ENCODE measurements at places on chromosomes 4 and X. TPM values are rescaled to one million over a fixed set of nuclear protein-coding genes. Genes with fewer than 3 reads are reported as not detected.

PPBP gene
- total RNA-seq: 0.35 TPM

PRDM8 gene
- not detected for total RNA-seq

SMARCA1 gene
- 51.8 TPM for total RNA-seq

SLC4A4 gene
- 2.3 TPM for total RNA-seq

XKRX gene
- total RNA-seq: 1.6 TPM

NLGN3 gene
- 15.3 TPM for total RNA-seq

DNA sequence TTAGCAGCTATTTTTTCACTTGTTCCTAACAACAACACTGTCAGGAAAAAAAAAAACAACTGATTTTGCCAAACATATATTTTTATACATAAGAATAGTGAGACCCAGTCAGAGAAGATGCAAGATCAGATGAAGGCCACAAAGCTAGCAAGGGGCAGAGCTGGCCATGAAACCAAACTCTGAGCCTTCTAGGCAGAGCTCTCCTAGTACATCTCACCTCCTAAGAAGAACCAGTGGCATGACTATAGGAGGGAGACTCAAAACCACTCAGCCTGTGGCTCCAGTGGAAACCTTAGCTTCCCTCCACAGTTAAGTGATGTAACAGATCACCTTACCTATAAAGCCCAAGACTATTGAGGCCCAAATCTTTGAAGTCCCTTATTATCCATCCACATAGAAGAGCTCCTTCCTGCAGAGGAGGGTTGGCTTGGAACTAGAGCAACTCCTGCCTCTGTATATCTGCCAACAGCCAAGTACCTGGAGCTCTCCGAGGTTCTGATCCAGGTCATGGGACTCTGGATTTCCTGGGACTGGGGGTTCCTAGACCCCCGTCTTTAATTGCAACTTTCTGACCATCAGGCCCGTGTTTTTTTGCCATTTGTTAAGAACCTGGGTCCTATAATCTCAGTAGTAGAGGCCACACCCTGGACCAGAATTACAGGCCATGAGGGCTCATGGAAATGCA lies 136.5 kb downstream of the SH3KBP1 start:
- DNase-seq: peak; percentile 20

GRCh38 chr4:144901141-144901540 lies 196.9 kb downstream of the ANAPC10 start:
- no peak for DNase-seq

DNA sequence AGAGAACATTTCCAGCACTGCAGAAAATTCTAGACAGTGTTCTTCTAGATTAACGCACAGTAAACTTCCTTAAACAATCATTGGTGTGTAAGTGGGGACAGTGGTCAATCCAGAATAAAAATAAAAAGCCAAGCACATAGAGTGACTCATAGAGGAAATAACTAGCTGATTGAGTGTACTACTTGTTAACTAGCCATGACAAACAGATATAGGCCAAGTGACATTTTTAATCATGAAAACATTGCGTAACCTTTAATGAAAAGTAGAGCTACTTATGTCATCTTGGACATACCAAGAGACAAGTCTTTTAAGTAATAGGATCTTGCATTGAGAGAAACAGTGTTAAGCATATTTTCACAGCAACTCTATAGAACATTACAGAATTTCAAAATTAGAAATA lies 233.9 kb upstream of the MAB21L2 start:
- no peak for DNase-seq

- DNase-seq: no peak
Measured at GRCh38 chrX:149363965-149364364, 141.1 kb downstream of the IDS start.

- no peak for DNase-seq
Measured at GRCh38 chr4:153495480-153496193, 29.5 kb downstream of the TMEM131L start.

DNA sequence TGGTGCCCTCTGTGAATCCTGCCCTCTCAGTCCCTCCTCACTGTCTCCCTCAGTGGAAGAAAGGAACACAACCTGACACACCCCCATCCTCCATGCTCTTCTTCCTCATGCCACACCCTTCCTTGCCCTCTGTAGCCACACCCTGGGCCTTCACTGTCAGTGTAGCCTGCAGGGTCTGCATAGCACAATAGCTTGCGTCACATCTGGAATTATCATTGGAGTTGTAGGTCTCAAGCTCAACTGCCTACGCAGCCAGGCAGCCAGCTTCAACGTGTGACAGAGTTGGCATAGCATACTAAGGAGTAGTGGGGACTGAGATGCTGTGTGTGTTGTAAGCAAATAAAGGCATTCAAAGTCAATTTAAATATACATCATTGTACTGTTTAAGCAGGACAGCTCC lies 113.5 kb upstream of the SCML1 start:
- no peak for DNase-seq

DNA sequence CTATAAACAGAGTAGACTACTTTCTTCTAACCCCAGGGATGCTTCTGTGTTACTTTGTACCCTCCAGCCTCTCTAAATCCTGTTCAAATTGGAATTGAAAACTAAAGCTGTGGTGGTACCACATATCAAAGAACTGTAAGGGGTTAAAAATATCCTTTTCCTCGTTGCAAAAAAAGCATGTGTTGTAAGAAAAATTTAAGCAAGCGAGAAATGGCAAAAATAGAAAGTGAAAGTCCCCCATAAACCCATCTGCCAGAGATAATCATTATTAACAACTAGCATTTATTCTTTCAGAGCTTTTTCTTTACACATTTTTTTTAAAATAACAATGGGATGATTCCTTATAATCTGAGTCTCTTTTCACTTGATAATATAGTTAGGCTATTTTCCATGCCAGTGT lies 40.6 kb downstream of the TMEM164 start:
- no peak for DNase-seq

- no peak for DNase-seq
Measured at GRCh38 chr4:67725981-67726380, 25.0 kb upstream of the UBA6 start.

DNA sequence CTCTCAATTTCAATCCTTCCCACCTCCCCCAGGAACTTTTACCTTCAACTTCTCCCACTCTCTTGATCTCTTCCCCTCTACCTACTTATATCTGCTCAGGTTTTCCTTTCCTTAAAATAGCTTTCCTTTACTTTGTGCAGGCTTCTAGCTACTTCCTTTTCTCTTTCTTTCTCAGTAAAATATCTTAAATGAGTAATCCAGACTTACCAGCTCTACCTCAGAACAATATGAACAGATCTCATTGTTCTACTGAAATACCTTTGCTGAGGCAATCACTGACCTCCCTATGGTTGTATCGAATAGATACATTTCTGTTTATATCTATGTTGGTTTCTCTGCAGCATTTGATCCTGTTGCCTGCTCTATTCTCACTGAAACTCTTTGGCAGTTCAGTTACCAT lies 86.7 kb upstream of the WDR44 start:
- no peak for DNase-seq

DNA sequence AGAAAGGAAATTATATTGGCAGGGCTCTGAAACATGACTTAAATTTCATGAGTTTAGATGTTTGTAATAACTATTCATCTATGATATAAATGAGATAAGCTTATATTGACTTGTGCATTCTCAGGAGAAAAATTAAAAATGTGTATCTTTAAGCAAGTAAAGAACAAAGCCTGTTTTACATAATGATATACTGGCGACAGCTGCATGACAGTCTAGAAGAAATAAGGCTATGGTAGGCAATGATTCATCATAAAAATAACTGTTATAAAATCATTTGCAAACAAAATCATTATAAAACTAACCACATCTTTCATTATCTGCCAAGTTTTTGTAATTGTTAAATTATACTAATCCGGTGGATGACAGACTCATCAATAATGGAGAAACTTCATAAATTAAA lies 188.1 kb downstream of the ADAM29 start:
- no peak for DNase-seq

- no peak for DNase-seq
Measured at GRCh38 chr4:26899991-26900390, 39.4 kb downstream of the STIM2 start.

GRCh38 chrX:70049925-70050324 lies at the start of gene AWAT2:
TSS of gene AWAT2 (minus strand) at chrX:70049938. CDS start at chrX:70049932, 6 bp downstream.
- DNase-seq: no peak

DNA sequence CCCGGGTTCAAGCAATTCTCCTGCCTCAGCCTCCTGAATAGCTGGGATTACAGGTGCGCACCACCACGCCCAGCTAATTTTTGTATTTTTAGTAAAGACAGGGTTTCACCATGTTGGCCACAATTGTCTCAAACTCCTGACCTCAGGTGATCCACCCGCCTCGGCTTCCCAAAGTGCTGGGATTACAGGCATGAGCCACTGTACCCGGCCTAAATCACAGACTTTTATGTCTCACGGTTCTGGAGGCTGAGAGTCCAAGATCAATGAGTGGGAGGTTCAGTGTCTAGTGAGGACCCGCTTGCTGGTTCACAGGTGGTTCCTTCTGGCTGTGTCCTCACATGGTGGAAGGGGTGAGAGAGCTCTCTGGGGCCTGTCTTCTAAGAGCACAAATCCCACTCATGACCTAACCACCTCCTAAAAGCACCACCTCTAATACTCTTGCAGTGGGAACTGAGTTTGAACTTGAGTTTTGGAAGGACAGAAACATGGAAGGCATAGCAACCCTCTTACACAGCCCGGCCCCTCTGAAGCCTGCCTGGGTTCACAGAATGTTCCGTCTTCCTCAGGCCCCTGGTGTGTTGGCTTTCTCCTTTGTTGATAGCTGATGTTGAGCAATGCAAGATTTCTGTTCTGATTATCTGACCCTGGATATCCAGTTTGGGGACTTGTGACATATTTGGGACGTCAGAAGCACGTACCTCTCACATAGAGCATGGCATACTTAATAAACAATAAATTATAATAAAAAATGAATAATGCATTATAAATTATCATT lies 1.9 kb upstream of the AKAP17A start:
- DNase-seq: peak; percentile 37

- DNase-seq: no peak
Measured at GRCh38 chr4:165364452-165365080, 14.2 kb upstream of the CPE start.

DNA sequence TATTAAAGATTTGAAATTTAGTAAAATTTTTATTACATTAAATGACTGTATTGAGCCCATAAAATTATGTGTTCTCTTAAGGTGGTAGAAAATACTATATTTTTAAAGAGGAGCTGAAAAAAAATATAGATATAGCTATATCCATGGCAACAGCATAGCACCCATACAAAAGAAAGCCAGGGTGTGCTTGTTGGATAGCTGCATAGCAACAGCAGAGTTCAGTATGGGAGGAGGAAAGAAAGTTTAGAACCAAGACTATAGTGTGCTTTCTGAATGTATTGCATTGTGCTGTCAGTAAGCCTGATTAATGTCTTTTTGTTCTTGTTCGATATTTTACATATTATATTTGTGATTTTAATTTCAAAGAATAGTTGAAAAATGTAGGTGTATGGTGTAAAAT lies 78.4 kb downstream of the GRID2 start:
- no peak for DNase-seq

DNA sequence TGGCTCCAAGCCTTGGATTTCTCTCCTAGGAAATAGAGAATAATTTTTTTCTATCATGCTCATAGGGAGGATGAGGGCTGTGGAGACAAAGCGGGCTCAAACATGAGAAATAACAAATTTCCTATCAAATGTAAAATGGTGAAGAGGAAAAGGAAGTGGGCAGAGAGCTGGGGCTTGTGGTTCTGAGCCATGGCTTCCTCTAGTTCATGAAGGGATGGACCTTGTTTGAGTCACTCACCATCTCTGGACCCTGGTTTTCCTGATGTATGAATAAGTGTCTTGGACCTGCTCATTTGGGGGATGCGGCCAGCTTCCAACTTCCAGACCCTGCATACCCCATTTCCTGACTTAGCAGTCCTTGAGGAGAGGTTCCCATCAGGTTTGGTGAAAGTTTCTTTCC lies 63.0 kb downstream of the MSX1 start:
- DNase-seq: no peak

GRCh38 chrX:42087960-42088359 lies 164.6 kb upstream of the CASK start:
- no peak for DNase-seq

DNA sequence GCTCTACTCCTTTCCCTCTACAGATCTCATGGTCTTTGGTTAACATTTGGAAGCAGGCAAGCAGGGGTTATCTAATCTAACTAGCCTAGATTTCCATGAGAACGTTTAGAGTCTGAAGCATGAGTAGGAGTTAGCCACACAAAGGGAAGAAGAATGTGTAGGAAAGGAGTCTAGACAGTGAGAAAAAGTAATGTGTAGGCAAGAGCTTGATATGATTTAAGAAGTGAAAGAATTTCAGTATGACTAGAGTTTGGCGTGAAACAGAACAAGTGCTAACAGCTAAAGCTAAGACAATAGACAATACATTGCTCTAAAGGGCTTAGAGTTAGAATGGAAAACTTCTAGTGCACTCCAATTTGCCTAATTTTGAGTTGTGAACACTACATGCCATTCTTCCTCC lies 10.8 kb downstream of the CXCL8 start:
- no peak for DNase-seq

- DNase-seq: peak; percentile 2
Measured at GRCh38 chrX:80648023-80648422, 161.7 kb downstream of the BRWD3 start.

DNA sequence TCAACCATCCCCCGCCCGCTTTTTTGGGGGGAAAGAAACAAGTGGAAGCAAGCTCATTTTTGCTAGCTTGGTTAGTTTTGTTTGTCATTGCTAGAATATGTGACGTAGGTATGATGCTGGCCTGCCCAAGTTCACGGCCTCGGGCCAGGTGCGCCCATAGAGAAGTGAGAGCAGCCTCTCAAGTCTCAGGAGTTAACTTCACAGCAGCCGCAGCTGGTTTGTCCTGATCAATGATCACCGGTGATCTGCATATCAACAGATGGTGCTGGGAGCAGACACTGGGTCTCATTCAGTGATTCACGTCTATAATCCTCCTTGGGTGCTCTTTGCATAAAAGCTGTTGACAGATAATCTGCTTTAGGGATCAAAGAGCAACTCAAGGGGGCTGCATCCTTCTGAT lies 50.1 kb downstream of the ENPP6 start:
- peak; percentile 87 for DNase-seq

GRCh38 chrX:150731795-150732194 lies 38.6 kb downstream of the MTMR1 start:
- DNase-seq: no peak

DNA sequence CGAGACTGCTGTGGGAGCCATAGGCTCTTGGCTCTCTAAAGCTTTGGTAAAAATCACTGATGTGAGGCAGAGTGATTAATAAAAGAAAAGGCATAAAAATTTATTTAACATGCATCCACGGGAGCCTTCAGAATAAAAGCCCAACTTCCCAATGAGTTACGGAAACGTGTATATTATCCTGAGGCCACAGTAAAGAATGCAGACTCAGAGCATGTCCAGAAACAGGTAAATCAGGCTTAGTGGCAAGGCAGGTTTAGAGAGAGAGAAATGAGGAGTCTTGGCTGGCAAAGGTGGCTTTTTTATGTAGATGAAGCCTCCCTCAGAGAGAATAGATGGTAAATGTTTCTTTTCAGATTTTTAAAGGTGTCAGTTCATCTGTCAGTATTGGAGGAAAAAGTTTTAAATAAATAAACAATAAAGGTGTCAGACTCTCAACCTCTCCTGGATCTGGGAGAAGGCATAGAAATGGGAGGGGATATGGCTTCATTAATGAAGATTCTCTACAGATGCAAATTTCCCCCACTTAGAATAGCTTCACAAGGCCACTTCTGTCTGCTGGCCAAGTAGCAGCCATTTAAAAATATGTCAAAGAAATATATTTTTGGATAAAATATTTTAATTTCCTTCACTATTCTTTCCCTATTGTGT lies 24.0 kb downstream of the C4orf51 start:
- DNase-seq: peak; percentile 76

All from GM23338 (cell line).